Esophagus squamous epithelium (tissue), 5 donors: ENCODE measurements at places on chromosomes 13 and 19. TPM values are rescaled to one million over a fixed set of nuclear protein-coding genes. Genes with fewer than 3 reads are reported as not detected.

DNA sequence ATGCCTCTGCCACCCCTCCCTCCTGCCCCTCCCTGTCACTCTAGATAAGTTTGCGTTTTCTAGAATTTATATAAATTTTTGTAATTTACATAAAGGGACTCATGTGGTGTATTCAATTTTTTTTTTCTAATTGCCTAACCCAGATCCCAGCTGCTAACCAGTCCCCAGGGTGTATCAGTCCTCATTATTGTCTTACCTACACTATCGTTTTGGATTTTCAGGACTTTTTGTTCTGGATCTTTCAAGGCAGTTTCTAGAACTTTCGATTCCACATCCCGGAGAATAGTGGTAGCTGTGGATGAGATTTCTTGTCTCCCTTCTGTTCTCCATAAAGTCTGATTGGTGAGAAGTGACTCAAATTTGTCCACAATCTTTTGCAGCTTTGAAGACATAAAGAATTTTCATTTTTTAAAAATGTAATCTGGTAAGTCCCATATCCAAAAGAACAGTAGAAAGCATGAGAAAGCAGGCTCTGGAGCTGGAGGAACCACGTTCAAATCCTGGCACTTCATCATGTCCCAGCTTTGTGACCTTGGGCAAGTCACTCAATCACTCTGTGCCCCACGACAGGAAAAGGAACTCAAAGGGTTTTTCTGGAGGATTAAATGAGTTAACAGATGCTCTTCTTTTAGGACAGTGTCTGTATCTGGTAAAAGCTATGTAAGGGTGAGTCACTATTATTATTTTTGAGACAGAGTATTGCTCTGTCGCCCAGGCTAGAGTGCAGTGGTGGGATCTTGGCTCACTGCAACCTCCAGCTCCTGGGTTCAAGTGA lies 19.7 kb downstream of the ADGRE3 start:
- H3K27me3 ChIP-seq, result no peaks in the 10 kb centered on the region
- H3K27ac ChIP-seq, result no peak overlapping the region
- H3K4me3 ChIP-seq, result no peak overlapping the region
- no peak for DNase-seq
- H3K36me3 ChIP-seq, result no peaks in the 10 kb centered on the region

DNA sequence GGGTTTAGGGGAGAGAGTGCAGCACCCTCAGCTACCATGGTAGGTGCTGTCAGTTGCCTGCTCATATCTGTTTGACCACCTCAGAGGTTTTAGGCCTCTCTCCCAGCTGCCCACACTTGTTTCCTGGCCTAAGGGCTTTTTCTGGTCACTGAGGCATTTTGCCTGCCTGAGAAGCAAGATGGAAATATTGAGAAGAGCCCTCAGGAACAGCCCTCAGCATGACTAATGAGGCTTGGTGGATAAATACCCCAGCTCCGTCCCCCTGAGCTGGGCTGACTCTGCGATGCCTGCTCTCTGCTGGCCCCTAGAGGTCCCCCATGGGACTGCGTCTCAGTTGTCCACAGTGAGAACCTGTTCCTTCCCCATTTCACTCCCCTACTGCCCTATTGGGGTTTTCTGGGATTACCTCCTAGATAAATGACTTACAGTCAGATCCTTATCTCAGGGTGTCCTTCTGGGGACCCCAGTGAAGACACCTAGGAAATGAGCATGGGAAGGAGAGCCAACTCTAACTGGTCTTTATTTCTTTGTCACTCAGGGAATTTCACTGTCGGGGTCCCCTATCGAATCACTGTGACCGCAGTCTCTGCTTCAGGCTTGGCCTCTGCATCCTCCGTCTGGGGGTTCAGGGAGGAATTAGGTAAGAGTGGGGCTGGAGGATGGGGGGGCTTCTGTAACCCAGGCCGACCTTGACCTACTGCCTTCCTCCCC lies 13.3 kb downstream of the PALM3 start:
- H3K27me3 ChIP-seq, result no peaks in the 10 kb centered on the region
- no peak overlapping the region for H3K27ac ChIP-seq
- no peaks in the 10 kb centered on the region for H3K36me3 ChIP-seq

DNA sequence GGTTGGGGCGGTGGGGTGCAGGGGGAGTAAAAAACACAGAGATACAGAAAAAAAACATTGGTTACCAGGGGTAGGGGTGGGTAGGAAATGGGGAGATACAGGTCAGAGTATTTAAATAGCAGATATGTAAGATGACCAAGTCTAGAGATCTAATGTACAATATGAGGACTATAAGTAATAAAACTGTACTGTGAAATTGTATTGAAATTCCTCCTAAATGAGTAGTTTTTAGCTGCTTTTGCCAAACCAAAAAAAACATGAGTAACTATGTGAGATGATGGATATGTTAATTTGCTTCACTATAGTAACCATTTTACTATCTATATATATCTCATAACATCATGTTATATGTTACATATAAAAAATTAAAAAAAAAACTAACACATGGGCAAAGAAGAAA lies 29.6 kb downstream of the VWA8 start:
- no peak overlapping the region for H3K4me3 ChIP-seq
- H3K36me3 ChIP-seq, result no peaks in the 10 kb centered on the region
- H3K4me1 ChIP-seq, result no peaks in the 10 kb centered on the region
- DNase-seq, result no peak

NPHS1 gene
- total RNA-seq, result not detected

BCL2L12 gene
- 6.6 TPM for total RNA-seq

GRCh38 chr19:4518345-4519171 lies at the start of gene PLIN4:
PLIN4 (minus strand) TSS chr19:4518486; CDS start chr19:4518272, 214 bp downstream.
- no peak for DNase-seq
- no peak within 1 kb of the TSS for H3K4me3 ChIP-seq

- H3K4me3 ChIP-seq, result no peak overlapping the region
- H3K36me3 ChIP-seq, result no peaks in the 10 kb centered on the region
- DNase-seq, result no peak
- no peak overlapping the region for H3K27ac ChIP-seq
- no peaks in the 10 kb centered on the region for H3K27me3 ChIP-seq
These were observed 897.2 kb downstream of the DIAPH3 start for GRCh38 chr13:59266478-59267063.

GRCh38 chr19:29573486-29573885 lies 32.6 kb upstream of the POP4 start:
- H3K4me1 ChIP-seq, result no peaks in the 10 kb centered on the region
- no peaks in the 10 kb centered on the region for H3K36me3 ChIP-seq
- H3K27me3 ChIP-seq, result no peaks in the 10 kb centered on the region
- H3K27ac ChIP-seq, result no peak overlapping the region

ANKLE1 gene
- not detected for total RNA-seq

DNA sequence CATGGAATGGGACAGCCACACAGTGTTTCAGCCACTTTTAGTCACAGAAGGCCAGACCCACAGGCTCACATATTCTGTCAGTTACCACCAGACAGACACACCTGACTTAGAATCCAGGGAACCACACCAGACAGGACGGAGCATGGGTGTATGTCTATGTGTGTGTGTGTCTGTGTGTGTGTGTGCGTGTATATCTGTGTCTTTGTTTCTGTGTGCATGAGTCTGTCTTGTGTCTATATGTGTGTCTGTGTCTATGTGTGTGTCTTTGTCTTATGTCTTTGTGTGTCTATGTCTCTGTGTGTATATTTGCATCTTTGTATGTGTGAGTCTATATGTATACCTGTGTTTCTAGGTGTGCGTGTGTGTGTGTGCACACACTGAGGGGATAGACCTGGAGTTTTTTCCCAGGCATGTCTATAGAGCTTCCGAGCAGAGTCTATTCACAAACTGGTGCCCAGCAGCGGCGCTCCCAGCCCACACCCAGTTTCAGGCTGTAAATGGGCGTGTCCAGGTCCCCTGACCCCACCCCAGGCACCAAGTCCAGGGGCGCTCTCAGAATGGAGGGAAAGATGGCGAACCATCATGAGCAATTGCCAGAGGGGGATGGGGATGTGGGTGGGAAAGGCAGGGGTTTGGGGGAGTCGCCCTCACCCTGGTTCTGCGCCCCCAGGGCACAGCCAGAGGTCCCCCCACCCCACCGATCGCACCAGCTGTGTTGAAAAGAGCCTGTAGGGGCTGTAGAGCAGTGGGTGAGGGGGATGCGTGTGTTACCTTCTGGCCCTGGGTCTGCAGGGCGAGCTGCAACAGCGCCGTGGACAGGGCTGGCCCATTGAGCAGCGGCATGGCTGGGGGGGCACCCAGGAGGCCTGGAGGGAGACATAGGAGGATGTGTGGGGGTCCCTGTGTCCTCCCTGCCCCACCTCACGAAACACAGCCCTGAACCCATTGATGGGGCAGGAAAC lies 6.3 kb upstream of the FDX2 start:
- H3K4me1 ChIP-seq, result no peaks in the 10 kb centered on the region
- H3K27ac ChIP-seq, result no peak overlapping the region
- no peak overlapping the region for H3K4me3 ChIP-seq
- H3K27me3 ChIP-seq, result no peaks in the 10 kb centered on the region
- peaks cover 100% of the 10 kb centered on the region for H3K36me3 ChIP-seq
- no peak for DNase-seq

GRCh38 chr13:96860882-96861281 lies 133.4 kb downstream of the OXGR1 start:
- no peaks in the 10 kb centered on the region for H3K27me3 ChIP-seq
- H3K36me3 ChIP-seq, result no peaks in the 10 kb centered on the region
- H3K4me3 ChIP-seq, result no peak overlapping the region

GRCh38 chr13:100306434-100306999 lies 217.6 kb downstream of the PCCA start:
- no peak for DNase-seq
- H3K27me3 ChIP-seq, result no peaks in the 10 kb centered on the region
- no peak overlapping the region for H3K4me3 ChIP-seq

GRCh38 chr13:24668955-24669582 lies 11.1 kb upstream of the ATP12A start:
- peaks cover 14% of the 10 kb centered on the region for H3K27me3 ChIP-seq
- no peaks in the 10 kb centered on the region for H3K36me3 ChIP-seq
- H3K4me3 ChIP-seq, result no peak overlapping the region
- peak overlapping the region; percentile 35 for H3K27ac ChIP-seq

C19orf73 gene
- 2.1 TPM for total RNA-seq

GRCh38 chr13:41562541-41563178 lies 105.3 kb downstream of the RGCC start:
- no peak overlapping the region for H3K4me3 ChIP-seq
- no peaks in the 10 kb centered on the region for H3K27me3 ChIP-seq
- peak overlapping the region; percentile 2 for H3K27ac ChIP-seq

- H3K27me3 ChIP-seq, result no peaks in the 10 kb centered on the region
- H3K27ac ChIP-seq, result no peak overlapping the region
- H3K4me1 ChIP-seq, result peaks cover 25% of the 10 kb centered on the region
- no peak for DNase-seq
- H3K4me3 ChIP-seq, result no peak overlapping the region
These were observed 74.9 kb downstream of the SIPA1L3 start for GRCh38 chr19:37981785-37982475.

DNA sequence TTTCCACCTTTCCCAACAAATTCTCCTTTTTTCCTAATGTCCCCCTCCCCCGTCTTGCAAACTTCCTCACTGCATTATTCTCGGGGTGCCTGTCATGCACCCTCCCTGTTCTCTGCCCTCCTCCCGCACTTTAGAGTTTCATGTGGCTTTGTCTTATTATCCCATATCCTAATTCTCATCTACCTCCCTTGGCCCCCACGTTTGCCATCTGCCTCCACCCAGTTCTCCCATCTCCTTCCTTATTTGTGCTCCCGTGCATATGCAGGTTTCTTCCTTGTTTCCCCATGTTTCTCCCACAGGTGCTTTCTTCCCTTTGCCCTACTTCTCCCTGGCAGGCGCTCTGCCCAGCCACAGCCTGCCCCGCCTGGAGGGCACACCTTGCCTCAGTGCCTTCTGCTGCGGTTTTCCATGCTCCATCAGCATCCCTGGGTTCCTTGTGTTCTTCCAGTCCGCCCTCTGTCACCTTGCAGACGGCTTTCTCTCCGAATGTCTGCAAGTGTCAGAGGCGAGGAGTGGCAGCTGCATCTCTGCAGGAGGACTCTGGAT lies 1.5 kb downstream of the SPATA13 start:
- H3K4me3 ChIP-seq, result peak overlapping the region; percentile 95
- no peaks in the 10 kb centered on the region for H3K36me3 ChIP-seq
- H3K4me1 ChIP-seq, result peaks cover 21% of the 10 kb centered on the region
- no peaks in the 10 kb centered on the region for H3K27me3 ChIP-seq
- DNase-seq, result no peak
- H3K27ac ChIP-seq, result peak overlapping the region; percentile 81

C3 gene
- total RNA-seq, result 29.5 TPM

- no peaks in the 10 kb centered on the region for H3K27me3 ChIP-seq
- no peak for DNase-seq
- no peaks in the 10 kb centered on the region for H3K4me1 ChIP-seq
- H3K27ac ChIP-seq, result no peak overlapping the region
These were observed 10.1 kb upstream of the ZNF554 start for GRCh38 chr19:2809387-2810140.

GRCh38 chr19:42658076-42658475 lies 63.4 kb upstream of the CEACAM8 start:
- DNase-seq, result no peak
- no peaks in the 10 kb centered on the region for H3K4me1 ChIP-seq
- no peaks in the 10 kb centered on the region for H3K36me3 ChIP-seq
- no peak overlapping the region for H3K4me3 ChIP-seq
- no peaks in the 10 kb centered on the region for H3K27me3 ChIP-seq

KCNJ14 gene
- total RNA-seq, result 0.95 TPM

ZNF382 gene
- total RNA-seq, result 1.1 TPM

IL11 gene
- not detected for total RNA-seq

HIF3A gene
- 3.8 TPM for total RNA-seq

DNA sequence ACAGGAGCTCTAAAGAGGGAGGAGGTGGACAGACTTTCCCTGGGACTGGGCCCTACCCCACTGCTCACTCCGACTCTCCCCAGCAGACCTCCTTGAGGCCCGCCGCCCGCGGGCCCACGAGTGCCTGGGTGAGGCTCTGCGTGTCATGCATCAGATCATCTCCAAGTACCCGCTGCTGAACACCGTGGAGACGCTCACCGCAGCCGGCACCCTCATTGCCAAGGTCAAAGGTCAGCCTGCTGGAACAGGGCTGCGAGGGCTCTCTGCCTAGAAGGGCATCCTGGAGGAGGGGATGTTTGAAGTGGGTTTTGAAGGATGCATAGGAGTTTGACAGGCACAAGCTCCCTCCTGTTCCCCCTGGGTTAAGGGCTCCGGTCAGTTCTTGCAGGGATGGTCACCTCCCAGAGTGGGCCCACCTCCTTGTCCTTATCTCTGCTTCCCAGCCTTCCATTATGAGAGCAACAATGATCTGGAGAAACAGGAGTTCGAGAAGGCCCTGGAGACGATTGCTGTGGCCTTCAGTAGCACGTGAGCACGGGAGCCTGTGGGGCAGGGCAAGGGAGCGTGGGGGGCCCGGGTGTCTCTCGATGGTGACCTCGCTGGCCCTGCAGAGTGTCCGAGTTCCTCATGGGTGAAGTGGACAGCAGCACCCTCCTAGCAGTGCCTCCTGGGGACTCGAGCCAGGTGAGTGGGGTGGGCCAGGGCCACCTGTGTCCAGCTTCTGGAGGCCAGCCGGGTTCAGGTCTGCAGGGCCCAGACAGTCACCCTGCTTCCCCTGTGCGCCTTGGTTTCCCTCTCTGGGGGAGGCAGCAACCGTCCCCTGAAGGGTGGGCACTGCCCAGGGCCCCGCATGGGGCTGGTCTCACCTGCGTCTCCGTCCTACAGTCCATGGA lies 6.3 kb downstream of the ARHGAP45 start:
- H3K36me3 ChIP-seq, result no peaks in the 10 kb centered on the region
- peaks cover 81% of the 10 kb centered on the region for H3K4me1 ChIP-seq
- H3K4me3 ChIP-seq, result no peak overlapping the region
- no peak overlapping the region for H3K27ac ChIP-seq
- DNase-seq, result no peak
